HAP-1 (cell line): ENCODE measurements at places on chromosomes 5 and 9.

GRCh38 chr5:176806137-176806536 is 4.2 kb upstream of the UNC5A start:
- no peak for DNase-seq

GRCh38 chr5:122424132-122424531 is 112.1 kb downstream of the SNCAIP start:
- peak; percentile 94 for DNase-seq

- DNase-seq = no peak
Measured at GRCh38 chr5:865771-866170, 15.0 kb upstream of the ZDHHC11 start.

DNA sequence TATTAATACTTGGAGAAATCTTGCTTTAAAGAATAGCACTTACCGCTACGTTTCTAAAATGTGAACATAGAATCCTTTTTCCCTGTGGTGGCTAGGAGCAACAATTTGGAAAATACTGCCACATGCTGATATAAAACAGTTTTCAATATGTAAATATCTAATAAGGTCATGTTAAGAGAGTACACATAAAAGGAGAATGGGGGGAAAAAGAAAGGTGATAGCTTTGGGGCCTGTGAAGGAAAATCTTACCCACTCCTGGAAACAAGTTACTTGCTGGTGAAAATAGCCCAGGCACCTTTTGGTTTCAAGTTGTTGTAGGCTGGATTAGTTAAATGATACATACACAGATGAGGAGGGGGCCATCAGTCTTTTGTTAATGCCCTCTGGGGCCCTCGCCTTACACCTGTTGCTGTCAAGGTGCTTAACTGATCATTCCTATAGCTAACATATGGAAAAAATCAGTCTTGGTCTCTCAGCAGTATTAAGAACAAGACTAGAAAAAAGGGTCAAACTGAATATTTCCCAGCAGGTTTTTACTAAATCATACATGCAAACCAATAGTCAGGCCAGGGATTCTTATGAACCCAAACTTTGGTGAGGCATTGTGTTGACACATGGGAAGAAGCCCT is 24.1 kb downstream of the FYB1 start:
- no peak for DNase-seq

- DNase-seq = no peak
Measured at GRCh38 chr5:132953710-132954109, 9.7 kb downstream of the AFF4 start.

DNA sequence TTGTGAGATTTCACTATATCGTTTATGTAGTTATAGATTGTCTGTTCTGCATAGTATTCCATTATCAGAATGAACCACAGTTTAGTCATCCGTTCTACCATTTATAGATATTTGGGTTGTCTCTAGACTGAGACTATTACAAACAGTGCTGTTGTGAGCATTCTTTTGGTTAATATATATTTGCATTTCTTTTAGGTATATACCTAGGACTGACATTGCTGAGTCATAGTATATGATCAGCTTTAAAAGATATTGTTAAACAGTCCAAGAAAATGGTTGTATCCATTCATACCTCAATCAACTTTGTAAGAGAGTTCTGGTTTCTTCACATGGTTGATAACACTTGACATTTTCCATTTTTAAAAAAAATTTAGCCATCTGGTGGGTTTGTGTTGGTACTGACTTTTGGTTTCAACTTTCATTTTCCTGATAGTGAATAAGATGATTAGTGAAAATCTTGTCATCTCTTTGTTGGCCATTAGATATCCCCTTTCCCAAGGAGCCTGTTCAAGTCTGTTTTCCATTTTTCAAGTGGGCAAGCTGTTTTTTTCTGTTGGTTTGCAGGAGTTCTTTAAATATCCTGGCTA is 22.9 kb upstream of the ADAM19 start:
- DNase-seq = no peak

- DNase-seq = no peak
Measured at GRCh38 chr5:119343766-119344165, 12.1 kb upstream of the TNFAIP8 start.

DNA sequence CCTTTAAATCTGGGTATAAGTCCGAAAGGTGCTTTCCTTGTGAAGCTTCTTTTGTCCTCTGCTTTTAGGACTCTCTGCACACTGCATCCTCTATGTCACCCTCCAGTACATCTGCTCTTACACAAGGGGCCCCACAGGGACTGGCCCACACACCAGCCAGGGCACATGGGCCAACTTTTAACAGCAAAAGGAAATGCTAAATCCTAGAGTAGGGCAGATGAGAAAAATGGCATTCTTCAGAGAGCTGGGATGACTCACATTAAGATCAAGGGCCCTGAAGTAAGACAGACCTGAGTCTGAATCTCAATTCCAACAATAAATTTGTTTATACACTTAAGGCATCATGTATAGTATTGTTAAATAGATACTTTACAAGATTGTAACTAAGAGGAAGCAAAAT is 40.3 kb upstream of the CDKN2B start:
- no peak for DNase-seq

- no peak for DNase-seq
Measured at GRCh38 chr9:137058521-137059234, 4.8 kb upstream of the ENTPD2 start.

DNA sequence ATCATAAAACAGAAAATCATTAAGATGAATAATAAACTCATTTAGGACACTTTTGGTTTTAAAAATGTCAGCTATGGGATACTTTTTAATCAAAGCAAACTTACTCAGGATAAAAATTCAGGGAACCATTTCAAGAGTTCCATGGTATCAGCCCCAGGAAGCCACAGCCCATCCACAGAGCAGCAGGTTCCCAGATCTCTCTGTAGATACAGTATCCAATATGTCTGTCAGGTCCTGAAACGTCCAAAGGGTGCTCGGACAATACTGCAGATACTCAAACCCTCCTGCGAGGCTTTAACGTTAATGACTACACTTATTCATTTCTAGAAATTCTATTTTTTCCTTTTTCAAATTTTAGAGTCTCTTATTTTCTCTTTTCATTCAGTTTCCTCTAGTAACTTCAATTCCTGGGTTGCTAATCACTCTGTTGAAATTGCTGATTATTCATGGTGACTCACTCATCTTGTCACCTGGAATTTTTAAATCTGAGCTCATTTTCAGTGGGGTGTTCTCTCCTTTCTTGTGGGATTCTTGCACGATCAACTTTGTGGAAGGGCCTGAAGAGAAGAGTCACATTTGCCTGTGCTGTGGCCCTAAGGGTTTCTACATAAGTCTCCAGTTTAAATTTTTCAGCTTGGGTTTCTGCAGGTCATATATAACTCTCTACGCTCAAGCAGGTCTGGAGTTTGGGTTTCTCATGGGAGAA is 435.8 kb downstream of the CTNND2 start:
- no peak for DNase-seq

DNA sequence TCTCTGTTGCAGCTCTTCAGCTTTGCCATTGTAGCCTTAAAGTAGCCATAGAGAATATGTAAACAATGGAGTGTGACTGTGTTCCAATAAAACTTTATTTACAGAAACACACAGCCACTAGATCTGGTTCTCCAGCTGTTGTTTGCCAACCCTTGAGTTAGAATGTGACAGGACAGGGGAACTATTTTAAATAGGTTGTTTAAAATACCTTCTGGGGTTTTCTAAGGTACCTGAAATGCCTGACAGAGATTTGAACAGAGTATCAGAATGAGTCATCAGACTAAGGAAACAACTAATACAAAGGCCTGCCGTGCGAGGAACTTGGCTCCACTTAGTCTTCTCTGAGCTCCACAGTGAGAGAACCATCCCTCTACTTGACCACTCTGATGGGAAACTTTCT is 85.4 kb downstream of the HSD17B4 start:
- no peak for DNase-seq

DNA sequence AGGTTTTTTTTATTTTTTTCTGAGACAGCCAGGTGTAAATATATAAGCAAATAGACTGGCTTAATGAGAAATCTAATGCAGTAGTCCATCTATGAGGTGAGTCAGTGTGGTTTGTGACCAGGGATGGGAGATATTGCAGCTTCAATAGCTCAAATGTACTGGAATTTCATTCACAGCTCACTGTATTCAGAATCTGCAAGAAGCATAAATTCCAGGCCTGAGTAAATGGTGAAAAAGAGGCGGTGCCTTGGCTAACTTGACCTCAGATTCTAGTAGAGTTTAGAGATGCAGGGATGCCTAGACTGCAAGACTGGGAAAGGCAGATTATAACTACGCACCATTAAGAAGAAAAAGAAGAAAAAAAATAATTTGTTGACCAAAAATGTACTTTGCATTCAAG is 151.9 kb upstream of the SMC2 start:
- DNase-seq = no peak

GRCh38 chr9:113928269-113928668 is 52.2 kb downstream of the ZNF618 start:
- DNase-seq = no peak

DNA sequence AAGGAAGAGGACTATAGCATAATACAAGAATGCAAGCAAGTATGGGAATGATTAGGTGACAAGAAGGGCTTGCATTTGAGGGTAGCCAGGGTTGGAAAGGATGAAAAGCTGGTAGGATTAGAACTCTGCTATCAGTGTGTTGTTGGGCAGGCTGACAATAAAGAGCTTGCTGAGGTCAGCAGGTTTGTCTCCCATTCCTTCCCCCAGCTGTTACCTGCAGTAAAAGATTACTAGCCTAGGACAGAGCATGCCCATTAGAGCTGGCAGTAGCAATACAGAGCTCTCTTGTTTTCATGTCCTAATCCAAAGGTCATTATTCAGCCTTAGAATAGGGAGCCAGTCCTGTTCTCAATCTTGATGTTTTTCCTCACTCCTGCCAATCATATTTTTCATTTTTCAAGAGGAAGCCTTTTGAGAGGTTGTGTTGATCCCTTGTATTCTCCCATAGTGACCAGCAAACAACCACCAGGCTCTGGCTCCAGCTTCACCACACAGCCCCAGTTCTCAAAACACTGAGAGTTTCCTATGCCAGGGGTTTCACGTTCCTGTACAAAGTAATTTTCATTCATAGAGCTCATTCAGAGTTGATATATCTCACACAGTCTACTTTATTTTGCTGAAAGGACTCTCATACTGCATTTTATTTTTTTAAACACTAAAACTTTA is 71.7 kb downstream of the OR2K2 start:
- no peak for DNase-seq

GRCh38 chr9:7298123-7298522 is 501.5 kb downstream of the DMAC1 start:
- DNase-seq = no peak

GRCh38 chr5:17732351-17732923 is 98.2 kb downstream of the TAF11L14 start:
- no peak for DNase-seq

DNA sequence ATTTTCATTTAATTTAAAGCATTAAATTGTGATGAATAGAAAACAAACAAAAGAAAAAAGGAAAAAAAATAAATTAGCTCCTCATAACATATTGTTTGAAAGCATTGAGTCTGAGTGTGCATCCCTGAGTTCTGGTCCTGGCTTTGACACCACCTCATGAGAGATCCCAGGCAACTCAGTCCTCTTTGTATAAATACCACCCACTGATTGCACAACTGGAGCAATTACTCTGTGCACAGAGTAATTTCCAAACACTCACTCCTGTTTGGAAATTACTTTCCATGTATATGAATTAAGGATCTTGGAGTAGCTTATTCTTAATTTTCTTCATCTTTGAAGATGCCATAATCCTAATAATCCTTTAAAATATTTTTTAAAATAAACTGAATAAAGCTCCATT is 59.4 kb upstream of the C5orf46 start:
- DNase-seq = no peak

DNA sequence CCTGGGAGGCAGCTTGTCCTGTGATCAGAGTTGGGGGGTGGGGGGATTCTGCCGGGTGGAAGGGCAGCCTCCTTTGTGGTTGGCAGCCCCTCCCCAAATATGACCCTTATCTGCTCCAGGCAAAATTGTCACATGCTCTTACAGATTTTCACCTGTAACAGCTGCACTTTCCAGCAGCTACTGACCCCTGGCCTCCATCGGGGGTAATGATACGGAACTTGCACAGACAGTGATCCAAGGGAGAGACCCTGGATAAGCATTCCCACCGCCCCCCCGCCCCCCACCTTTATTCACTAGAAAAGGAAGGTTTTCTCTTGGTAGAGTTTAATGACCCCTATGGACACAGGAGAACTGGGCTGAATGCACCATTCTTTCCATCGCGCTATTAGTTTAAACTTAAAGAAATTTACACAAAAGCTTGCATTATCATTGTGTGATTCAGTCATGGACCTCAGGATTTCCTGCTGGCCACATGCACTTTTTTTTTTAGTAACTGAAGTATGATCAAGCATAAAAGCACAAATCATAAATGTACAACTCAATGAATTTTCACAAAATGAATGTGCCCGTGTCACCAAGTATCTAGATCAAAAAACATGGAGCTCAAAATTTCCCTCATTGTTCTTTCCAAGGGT is 10.7 kb upstream of the ZBTB34 start:
- DNase-seq = no peak

GRCh38 chr9:85332487-85332886 is 409.3 kb downstream of the AGTPBP1 start:
- peak; percentile 9 for DNase-seq

DNA sequence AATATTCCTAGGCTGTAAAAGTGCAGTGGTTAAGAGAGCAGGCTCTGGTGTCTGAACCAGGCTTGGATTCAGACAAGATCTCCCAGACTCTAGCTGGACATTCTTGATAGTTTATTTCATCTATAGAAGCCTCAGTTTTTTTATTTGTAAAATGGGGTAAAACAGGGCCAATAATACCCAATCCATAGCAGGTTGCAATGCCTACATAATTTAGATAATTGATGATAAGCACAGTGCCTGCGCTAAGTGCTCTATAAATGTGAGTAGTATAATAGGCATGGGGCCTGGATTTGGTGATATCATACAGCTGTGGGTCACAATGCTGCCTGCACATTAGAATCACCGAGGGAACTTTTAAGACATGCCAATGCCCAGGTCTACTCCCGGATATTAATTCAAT is 603.5 kb downstream of the ISL1 start:
- DNase-seq = no peak

DNA sequence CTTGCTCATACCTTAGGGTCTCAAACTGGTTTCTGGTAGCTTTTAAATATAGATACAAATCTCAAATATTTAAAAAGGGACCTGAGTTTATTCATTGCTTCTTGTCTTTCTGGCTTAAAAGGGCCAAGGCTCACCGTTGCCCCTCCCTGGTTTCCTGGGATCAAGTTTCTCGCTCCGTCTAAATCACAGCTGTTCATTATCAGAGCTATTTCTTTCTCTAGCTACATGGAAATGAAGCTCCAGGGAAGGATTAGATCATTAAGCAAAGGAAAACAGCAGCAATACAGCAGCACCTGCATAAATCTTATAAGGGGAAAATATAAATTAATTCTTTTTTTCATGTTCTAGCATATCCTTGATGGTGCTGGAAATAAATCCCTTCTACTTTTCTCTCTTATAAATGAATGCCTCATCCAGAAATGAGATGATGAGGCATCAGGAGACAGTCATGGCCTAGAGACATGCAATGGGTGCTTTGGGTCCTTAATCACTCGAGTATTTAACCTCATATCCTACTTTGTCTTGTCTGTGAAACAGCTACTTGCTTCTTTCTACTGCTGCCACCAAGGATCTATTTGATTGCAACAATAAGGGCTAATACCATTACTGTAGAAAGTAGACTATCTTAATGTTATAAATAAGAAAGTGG is 320.1 kb downstream of the TRPM3 start:
- no peak for DNase-seq
